ENCODE measurements at places on chromosomes 1 and 21. TPM values are rescaled to one million over a fixed set of nuclear protein-coding genes. Genes with fewer than 3 reads are reported as not detected.

- DNase-seq, result no peak
Observed at GRCh38 chr1:216054600-216054999, 368.6 kb downstream of the USH2A start.

DNA sequence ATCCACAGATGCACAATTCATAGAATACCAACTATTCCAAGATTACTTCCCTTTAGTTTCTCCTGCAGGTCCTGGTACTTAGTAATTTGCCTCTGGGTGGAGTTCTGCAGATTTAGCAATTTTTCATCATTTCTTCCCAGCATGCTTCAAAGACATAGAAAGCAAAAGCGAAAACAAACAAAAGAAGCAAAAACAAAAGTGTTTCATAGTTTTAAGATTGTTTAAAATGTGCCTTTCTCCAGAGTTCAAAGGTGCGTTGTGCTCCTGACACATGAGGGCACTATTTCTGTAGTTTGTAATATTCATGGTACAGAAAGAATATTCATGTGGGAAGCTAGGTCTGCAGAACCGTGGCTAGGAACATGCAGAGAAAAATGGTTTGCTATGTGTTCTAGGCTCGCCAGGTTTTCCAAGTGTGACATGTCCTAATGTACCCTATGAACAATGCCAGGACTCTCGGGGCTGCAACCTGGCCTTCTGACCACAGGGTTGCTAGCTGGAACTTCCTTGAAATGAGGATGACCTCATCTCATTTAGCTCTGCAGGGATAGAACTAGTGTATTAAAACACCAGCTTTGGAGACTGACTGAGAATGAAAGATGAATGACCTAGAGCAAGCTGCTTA, 30.0 kb upstream of the RCSD1 start:
- DNase-seq, result peak; percentile 51

ADIPOR1 gene
- 114 TPM for total RNA-seq

GRCh38 chr1:33008051-33008914, 28.4 kb downstream of the AK2 start:
- no peak for DNase-seq

NBPF12 gene
- 12.0 TPM for total RNA-seq

DNA sequence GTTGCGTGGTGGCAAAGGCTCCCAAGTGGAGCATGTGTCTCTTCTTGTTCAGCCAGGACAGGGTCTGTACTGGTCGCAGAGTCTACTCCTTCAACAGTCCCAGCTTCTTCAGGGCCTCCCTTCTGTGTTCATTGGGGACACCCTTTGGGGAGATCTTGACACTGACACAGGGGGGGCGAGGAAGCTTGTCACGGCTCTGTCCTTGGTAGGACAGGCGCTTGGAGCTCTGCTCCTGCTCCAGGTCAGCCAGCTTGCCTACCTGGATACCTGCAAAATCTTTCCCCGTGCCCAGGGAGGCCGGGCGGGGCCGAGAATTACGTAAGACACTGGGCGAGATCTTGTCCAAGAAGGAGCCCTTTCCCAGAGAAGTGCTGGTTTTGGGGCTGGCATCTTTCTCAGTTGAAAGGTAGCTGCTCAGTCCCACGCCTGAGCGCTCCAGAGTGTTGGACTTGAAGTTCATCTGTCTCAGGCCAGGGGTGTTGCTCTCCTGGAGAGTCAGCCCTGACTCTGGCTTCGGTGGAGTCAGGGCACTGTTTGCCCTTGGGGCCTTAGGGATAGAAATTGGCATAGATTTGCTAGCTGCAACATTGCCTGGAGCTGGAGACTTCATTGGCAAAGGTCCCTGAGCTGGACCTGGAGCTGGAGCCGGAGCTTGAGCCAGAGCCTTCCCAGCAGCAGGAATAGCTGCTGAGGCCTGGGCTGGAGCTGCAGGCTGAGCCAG, 10.5 kb downstream of the C1orf116 start:
- no peak for DNase-seq

PLA2G5 gene
- total RNA-seq, result 1.9 TPM

DNA sequence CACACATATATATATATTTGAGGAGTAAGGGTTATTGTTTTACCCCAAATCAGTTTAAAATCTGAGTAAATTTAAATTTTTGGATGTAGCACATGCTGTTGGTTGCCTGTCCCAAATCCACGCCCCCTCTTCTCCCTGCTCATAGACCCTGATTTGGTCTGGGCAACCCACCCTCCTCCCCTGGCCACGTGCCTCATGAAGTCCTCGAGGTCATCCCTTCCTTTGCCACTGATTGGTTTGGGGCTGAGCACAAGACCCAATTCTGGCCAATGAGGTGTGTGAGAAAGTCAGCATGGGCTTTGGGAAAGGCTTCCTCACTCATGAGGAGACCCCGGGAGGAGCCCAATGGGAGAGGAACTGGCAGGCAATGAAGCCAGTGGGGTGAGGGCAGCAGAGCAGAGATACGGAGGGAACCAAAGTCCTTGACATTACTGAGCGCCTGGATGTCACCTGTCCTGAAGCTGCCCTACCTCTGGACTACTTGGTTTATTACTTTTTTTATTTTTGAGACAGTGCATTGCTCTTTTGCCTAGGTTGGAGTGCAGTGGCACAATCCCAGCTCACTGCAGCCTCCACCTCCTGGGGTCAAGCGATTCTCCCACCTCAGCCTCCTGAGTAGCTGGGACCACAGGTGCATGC, 31.3 kb upstream of the GPR157 start:
- no peak for DNase-seq

SMYD3 gene
- 53.2 TPM for total RNA-seq

- no peak for DNase-seq
Observed at GRCh38 chr1:194684636-194685035, 1498.2 kb upstream of the B3GALT2 start.

GRCh38 chr1:243294723-243295121, 38.9 kb downstream of the SDCCAG8 start:
- no peak for DNase-seq

TRIM46 gene
- total RNA-seq, result 6.8 TPM

KRTAP12-2 gene
- not detected for total RNA-seq

GRCh38 chr1:63545780-63546179, 22.5 kb downstream of the EFCAB7 start:
- DNase-seq, result no peak

PCP4 gene
- 29.4 TPM for total RNA-seq

DNA sequence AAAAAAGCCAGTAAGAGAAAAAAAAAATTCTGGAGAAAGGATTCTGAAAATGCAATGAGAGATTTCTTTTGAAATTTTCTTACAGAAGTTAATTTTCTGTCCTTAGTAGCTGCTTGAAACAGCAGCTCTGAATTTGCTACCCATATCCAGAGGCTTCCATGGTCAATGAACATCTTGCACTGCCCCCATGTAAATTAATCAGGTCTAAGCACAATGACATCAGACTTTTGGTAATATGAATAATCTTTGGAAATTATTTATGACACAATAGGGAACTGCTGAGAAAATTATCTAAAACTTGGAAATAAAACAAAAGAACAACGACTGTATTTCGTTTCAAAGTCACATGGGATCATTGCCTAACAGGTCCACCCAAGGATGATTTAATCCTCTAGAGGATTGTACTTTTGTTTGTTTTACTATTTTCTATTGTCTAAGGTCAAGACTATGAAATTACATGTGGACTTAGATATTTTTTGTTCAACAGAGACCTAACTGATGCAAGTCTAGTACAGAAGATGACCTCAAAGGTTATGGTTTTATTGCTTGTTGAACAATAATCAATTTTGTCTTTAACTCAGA, 312.1 kb downstream of the BACH1 start:
- no peak for DNase-seq

FRRS1 gene
- 8.7 TPM for total RNA-seq

CCDC181 gene
- 6.1 TPM for total RNA-seq

IFI6 gene
- total RNA-seq, result 107 TPM

DNA sequence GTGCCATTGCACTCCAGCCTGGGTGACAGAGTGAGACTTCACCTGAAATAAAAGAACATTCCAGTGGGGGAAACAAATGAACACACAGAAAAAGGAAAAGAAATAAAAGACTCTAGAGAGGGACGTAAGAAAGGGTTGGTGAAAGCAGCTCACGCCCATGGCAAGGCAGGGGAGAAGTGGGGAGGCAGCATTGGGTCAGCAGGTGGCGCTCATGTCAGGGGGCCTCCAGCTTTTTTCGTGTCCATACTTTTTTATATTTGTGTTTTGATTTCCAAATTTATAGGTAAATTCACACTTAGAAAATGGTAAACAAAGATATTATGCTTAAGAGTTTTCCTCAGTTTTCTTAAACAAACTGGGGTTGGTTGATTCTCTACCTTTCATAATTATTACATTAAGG, 45.5 kb downstream of the VPS13D start:
- DNase-seq, result peak; percentile 26

DNA sequence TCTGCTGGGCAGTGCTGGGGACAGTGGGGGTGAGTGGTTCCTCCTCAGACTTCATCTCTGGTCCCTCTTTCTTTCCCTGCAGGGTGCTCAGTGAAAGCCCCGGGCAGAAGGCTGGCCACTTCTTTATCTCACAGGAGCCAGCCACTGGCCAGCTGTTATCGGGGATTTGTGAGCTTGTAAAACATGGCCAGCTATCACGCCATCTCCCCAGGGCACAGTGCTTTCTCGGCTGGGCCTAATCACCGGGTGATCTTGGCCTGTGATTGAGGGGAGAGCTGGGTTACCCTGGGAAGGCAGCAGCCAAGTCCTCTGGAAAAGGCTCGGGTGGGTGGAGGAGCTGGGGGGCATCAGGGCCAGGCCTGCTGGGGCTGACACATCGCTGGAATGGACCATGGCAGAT, 83.0 kb downstream of the IGSF21 start:
- no peak for DNase-seq

RAP1A gene
- total RNA-seq, result 54.2 TPM
